ENCODE measurements at places on chromosomes 7 and 10.

DNA sequence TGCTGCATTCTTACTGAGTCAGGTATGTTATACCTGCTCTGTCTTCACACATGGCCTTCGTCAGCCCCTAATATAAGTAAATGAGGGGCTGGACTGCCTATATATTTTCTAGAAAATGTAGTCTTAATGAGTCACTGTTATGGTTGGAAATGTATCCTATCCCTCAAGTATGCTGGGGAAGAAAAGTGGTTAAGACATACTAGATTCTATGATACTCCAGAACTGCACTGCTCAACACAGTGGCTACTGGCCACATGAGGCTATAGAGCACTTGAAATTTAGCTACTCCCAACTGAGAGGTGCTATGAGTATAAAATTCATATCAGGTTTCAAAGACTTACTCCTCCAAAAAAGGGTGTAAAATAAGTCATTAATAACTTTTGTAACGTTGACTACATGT is 104.3 kb upstream of the STEAP1B start:
- no peak for DNase-seq

DNA sequence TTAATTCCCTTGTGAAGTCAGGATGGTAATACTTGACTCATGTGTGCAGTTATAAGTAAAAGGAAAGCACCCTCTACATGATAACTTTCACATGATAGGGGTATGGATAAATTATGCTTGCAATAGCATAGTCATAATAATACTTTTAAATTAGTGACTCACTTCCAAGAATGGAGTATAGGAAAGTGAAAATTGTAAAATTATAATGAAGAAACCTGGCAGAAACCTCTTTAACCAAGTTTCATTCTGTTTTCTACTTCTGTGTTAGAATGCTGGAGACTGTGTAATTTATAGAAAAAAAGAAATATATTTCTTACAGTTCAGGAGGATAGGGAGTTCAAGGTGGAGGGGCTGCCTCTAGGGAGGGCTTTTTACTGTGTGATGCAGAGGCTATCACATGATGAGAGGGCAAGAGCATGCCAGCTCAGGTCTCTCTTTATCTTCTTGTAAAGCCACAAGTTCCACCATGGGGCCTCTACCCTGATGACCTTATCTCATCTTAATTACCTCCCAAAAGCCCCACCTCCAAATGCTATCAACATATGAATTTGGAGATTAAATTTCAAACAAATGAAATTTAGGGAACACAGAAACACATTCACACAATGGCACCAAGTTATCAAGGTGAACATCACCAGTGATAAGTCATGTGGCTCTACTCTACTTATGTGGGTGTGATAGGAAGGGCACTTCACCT is 43.2 kb downstream of the HDAC9 start:
- DNase-seq, result no peak

- DNase-seq, result peak; percentile 64
Measured at GRCh38 chr10:6108631-6109443, 20.0 kb downstream of the RBM17 start.

GRCh38 chr10:68813559-68813958 is 13.8 kb upstream of the STOX1 start:
- DNase-seq, result no peak

DNA sequence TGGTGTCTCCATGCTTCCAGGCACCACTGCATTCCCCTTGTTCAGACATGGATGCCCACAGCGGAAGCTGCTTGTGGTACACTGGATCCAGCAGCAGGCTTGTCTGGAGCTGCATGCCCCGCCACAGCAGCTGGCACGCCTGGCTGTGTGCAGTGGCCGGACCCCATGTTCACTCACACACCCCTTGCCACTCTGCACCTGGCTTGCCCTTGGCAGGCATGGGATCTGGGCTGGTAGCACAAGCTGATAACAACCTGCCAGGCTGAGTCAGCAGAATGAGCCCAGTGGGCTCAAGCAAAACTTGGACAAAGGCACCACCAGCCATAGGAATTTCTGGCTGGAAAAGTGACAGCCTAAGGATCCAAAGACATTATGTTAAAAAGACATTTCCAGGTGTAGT is 91.8 kb upstream of the TMEM168 start:
- no peak for DNase-seq

DNA sequence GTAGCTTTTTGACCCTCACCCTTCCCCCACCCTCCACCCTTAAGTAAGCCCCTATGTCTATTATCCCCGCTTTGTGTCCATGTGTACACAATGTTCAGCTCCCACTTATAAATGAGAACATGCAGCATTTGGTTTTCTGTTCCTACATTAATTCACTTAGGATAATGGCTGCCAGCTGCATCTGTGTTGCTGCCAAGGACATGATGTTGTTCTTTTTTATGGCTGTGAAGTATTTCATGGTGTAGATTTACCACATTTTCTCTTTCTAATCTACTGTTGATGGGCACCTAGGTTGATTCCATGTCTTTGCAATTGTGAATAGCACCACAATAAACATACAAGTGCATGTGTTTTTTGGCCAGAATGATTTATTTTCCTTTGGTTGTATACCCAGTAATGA is 232.2 kb downstream of the CACNA2D1 start:
- DNase-seq, result no peak

- DNase-seq, result no peak
Measured at GRCh38 chr10:15605740-15606369, 113.9 kb downstream of the ITGA8 start.

DNA sequence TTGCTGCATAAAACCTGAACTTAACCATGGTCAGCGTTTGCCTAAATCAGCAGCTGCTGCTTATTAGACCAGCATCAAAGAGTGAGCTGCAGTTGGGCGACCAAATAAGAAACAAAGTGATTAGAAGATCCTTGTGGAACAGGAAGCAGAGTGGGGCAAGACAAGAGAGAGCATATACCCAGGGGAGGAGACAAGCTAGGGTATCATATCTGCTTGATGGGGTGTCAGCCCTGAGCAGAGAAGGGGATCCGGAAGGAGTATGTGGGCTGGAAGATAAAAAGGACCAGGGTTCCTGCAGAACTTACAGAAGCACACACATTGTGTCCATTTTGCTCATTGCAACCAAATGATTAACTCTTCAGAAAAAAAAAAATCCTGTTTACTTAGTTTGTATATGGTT is 213.6 kb downstream of the CELF2 start:
- no peak for DNase-seq

GRCh38 chr10:73974309-73974946 is 23.5 kb upstream of the VCL start:
- no peak for DNase-seq

GRCh38 chr10:87734987-87735827 is 75.5 kb downstream of the PAPSS2 start:
- DNase-seq, result no peak

DNA sequence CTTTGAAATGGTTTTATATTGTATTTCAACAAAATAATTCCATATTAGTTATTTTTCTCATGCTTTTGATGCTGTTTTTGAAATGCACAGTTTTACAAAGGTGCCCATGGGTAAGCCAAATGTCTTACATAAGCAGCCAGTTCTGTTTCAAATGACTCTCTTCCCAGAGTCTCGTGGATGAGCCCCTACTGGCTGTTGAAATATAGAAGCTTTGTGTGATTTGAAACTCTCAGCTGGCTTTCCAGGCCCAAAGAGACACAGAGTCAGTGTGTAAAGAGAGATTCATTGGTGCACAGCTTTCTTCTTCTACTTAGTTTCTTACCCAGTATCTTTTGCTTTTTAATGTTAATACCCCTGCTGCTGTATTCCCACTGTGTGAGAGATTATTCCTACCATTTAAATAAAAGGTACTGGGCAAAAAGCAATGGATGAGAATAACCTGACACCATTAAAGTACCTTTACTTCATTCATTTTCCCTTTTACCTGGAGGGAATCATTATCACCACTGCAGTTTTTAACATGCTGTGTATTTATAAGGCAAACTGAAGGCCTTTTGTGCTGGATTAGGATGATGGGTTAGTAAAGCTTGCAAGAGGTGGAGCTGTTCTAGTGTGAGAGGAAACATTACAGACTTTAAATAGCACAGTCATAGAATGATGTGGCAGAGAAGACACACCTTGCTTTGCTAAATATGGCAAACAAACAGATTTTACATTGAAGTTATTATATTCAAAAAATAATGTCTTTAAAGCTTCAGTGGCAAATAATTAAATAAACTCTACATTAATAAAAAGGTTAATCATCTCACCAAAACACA is 415.1 kb downstream of the THSD7A start:
- DNase-seq, result no peak

DNA sequence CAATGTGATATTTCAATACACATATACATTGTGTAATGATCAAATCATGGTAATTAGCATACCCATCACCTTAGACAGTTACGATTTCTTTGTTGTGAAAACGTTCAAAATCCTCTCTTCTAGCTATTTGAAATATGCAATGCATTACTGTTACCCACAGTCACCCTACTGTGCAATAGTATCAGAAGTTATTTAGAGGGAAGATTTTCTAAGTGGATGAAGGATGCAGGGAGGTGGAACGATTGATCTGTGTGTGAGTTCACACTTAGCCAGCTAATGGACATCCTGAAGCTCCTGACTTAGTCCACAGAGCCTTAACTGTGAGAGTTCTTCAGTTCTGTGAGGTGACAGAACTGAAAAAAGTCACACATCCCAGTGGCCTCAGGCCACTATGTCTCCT is 97.2 kb upstream of the LAMB4 start:
- DNase-seq, result no peak

DNA sequence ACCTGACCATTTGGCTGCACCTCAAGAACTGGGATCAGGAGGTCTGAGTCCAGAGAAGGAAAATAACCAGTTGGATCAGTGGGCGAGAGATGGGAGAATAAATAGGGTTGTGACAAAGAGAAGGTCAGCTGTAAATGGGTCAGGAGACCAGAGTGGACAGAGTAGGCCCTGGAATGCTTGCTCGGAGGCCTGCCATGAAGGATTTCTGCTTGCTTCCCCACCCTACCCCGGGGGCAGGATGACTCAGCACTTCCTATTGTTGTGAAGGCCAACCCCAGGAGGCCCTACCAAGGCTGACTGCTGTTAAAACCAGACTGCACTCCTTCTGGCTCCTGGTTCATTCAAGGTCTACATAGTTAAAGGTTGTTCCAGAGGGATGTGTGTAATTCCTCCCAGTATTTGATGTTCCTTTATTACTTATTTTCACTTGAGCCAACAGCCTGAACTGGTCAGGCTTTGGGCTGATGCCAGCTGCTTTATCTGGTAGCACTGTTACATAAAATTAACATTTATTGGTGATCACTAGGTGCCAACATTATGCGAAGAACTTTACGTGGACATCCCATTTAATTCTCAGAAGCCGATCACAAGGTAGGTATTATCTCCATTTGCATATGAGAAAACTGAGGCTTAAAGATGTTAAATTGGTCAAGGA is 27.3 kb upstream of the IFRD1 start:
- peak; percentile 96 for DNase-seq

- no peak for DNase-seq
Measured at GRCh38 chr10:73859784-73860491, 14.4 kb downstream of the CAMK2G start.

GRCh38 chr7:148708026-148708885 is 9.6 kb downstream of the CUL1 start:
- DNase-seq, result peak; percentile 30

GRCh38 chr7:96614154-96614867 is 95.3 kb downstream of the SEM1 start:
- DNase-seq, result no peak

DNA sequence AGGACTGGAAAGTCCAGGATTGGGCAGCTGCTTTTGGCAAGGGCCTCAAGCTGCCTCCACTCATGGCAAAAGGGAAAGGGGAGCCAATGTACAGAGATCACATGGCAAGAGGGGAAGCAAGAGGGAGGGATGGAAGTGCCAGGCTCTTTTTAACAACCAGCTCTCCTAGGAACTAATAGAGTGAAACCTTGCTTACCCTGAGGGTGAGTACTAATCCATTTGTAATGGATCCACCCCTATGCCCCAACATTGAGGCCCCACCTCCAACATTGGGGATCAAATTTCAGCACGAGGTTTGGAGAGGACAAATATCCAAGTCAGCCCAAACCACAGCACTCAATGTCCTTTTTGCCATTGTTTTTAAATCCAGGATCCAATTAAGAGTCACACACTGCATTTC is 12.5 kb downstream of the HABP2 start:
- DNase-seq, result no peak

DNA sequence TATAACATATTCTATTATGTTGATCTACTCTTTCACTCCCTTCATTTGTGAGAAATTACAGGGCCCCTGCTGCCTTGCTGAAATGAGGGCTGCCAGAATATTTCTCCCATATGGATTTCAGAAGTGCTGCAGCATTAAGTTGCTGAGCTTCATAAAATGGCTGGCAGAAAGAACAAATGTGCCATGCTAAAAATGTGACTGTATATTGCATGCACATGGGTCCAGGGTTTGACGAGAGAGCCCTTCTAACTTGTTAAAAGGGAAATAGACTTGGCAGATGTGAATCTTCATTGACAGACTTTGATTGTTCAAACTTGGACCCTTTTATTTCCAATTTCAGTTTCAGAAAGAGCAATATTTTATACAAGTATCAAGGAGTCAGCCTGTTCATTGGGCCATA is 468.6 kb downstream of the PHTF2 start:
- DNase-seq, result no peak

DNA sequence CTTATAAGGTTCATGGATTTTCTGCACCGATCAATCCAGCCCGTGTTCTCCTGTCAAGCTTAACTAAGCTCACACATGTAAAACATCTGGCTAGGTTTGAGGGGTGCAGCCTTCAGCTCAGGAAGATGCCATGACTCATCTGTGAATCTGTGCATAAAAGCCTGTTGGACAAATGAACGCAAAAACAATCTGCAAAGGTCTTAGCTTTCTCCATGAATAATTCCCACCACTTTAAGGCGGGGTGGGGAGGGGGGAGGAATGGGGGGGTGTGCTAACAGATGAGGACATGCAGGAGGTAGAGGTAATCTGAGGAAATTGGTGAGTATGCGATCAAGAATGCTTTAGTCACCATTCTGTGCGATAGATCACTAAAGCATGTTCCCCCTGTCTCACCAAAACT is 4.8 kb downstream of the DOCK4 start:
- DNase-seq, result no peak

DNA sequence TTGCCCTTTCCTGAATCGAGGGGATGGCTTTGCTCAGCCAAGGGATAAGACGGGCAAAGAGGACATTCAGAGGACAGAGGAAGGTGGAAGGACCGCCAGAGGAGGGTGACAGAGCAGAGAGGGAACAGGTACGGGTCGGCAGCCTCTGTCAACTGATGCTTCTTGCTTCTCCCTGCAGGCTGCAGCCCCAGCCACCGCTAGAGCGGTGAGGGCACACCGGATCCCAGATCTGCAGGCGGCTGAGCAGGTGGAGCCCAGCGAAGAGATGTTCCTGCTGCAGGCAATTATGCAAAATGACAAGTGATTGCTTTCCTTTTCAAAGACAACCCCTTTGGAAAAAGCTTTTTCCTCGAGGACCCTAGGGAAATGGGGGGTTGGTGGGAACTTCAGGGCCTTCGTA is 181.9 kb upstream of the ANKRD30A start:
- peak; percentile 15 for DNase-seq
